ENCODE measurements at places on chromosomes 7 and 10.

DNA sequence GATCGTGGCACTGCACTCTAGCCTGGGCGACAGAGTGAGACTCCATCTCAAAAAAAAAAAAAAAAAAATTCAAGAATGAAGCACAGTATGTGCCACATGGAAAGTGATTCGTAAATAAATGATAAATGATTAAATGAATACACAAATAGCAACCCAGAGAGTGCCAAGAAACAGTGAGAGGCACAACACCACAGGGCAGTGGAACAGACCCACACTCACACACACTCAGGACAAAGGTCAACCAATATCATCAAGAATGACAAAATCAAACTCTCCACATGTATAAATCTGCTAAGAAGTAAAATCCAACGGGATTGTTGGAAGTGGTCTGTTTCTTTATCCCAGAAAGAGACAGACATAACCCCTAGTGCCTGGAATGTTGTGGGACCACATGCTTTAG is 77.4 kb downstream of the HTR7 start:
- DNase-seq, result no peak

DNA sequence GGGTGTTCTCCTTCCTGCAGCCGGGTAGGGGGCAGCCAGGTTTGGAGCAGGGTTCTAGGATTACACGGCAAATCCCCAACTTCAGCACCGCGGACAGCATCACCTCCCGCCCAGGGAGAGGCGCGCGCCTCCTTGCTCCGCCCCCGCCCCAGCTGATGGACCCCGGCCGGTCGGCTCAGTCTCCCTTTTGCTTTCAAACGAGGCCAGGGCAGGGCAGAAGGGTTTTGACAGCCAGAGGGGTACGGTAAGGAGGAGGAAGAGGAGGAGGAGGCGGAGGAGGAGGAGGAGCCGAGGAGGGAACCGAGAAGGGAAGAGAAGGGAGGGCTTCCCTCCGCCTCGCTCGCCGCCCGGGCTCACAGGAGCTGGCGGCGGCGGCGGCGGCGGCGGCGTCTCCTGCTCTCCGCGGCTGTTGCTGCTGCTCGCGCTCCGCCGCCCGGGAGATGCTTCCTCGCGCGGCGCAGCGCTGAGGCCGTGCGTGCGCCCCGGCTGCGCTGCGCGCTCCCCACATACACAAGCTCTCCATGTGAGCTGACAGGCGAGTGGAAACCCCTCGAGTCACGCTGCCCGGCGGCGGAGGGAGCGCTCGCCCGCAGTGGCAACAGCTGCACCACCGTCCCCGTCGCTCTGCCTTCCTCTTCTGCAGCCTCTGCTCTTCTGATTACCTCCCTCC is 615 bp upstream of the CNTNAP2 start:
- peak; percentile 77 for DNase-seq

- DNase-seq, result no peak
Measured at GRCh38 chr10:109889867-109890266, 33.4 kb downstream of the XPNPEP1 start.

GRCh38 chr10:14586901-14587300 is 187.8 kb downstream of the FAM107B start:
- no peak for DNase-seq

GRCh38 chr7:102146122-102146521 is 140.5 kb upstream of the SH2B2 start:
- no peak for DNase-seq

GRCh38 chr7:155732286-155732685 is 80.0 kb downstream of the SHH start:
- no peak for DNase-seq

GRCh38 chr10:95560278-95561176 is 644 bp downstream of the SORBS1 start:
- DNase-seq, result peak; percentile 32

Data from occipital lobe (tissue), 3 donors.